ENCODE measurements at places on chromosomes 16 and 17.

DNA sequence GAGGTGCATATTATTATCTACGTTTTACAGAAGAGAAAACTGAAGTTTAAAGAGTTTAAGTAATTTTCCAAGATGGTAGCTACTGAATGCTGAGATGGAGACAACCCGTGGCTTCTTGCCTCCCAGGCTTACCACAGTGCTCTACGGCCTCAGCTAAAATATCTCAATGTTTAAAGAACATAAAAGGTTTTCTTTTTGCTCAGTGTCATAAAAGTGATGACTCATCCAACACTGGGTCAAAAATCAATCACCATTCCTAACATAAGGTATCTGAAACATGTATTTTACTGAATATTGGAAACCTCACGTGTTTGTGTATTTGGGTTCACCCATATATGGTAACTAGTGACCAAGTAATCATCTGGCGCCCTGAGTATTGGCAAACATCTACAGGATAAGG is 18.4 kb downstream of the ABCA9 start:
- no peak for DNase-seq

DNA sequence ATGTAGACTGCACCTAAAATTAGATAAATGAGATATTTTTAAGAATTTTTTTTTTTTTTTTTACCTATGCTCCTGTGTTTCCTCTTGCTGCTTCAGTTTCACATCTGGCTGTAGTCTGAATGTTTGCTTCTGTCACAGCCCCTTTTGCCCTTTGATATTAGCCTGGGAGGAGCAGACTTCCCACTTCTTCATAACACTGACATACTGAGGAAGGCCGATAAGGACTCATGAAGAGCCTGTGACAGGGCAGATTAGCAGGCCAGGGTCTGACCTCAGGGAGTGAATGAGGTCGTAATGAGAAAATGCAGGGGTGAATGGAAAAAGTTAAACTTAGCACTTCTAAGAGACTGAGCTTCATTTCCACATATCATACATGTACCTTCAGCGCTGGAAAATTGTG is at the start of gene SLFN14:
Gene SLFN14, minus strand, starts transcription at position 117 of the 400 bp plus-strand sequence. CDS start 2,757 bp downstream, outside the sequence.
- DNase-seq: no peak

GRCh38 chr17:69882281-69882680 is 192.7 kb upstream of the KCNJ16 start:
- no peak for DNase-seq

DNA sequence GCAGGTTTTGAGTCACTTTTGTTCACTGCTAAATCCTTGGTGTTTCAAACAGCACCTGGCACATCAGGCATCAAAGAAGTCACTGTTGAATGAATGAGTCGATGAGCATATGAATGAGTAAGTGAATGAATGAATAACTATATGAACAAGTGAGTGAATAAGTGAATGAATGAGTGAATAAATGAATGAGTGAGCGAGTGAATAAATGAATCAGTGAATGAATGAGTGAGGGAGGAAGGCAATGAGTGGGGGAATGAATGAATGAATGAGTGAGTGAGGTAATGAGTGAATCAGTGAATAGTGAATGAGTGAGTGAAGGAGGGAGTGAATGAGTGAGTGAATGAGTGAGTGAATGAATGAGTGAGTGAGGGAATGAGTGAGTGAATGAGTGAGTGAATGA is 28.8 kb downstream of the TMEM114 start:
- DNase-seq: no peak

DNA sequence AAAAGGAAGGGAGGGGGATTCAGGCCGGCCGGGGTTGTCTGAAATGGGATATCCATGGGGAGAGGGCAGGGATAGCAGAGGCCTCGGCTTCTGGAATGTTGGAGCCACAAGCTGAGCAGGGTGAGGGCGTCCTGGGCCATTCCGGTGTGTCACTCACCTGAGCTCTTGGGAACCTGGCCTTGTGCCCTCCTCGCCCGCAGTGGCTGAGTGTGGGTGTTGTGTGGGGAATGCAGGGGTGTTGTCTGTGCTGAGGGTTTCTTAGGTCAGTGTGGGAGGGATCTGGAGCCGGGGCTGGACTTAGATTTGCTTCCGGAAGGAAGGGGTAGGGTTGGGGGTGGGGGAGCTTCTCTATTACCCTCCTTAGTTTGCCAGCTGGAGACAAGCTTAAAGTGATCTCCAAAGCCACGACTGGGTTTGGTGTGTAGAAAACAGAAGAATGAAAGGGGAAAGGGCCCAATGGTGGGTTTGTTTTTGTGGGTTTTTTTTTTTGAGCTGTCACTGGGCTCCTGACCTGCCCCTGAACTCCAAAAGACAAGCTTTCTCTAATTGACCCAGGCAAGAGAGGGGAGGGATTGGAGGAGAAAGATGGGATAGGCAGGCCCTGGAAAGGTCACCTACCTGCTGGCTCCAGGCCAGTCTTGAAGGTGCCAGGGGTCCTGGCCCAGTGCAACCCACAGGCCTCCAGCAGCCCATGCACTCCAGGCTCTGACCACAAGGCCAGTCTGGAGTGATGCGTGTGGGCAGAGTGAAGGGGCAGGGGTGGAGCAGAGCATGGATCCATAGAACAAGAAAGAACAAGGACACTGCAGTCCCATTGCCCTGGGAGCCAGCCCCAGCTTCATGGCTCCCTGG is at the start of gene SULT1A2:
Gene SULT1A2, minus strand, starts transcription at position 211 of the 852 bp plus-strand sequence. CDS start 1,120 bp downstream, outside the sequence.
- no peak for DNase-seq

DNA sequence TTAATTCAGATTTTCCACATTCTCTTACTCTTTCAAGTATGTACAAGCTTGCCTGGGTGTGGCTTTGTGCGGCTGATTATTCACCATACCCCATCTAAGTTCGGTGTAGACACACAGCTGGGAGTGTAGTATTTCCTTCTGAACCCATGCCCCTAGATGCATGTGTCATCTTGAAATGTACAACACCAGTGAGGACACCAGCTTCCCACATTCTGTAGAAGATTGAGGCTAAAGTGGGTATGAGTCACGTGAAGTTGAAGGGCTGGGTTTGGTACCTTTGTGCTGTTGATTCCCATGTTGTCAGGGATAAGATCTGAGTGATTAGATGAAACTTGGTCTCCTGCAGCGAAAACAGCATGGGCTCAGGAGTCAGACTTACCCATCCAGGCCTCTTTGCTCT is 14.6 kb upstream of the DHX8 start:
- DNase-seq: no peak
